Astrocyte (in vitro differentiated cells and primary cell): ENCODE measurements at places on chromosomes 3 and 15. TPM values are rescaled to one million over a fixed set of nuclear protein-coding genes. Genes with fewer than 3 reads are reported as not detected.

The POU1F1 gene
- not detected in 2 replicates for total RNA-seq

GRCh38 chr3:189406148-189406547 lies 225.0 kb upstream of the TP63 start:
- no peaks in the 10 kb centered on the region for H3K4me1 ChIP-seq
- H3K36me3 ChIP-seq, result no peaks in the 10 kb centered on the region
- no peak overlapping the region for H3K4me3 ChIP-seq

The SLC6A1 gene
- total RNA-seq, result 0.30 and 0.46 TPM in 2 replicates

DNA sequence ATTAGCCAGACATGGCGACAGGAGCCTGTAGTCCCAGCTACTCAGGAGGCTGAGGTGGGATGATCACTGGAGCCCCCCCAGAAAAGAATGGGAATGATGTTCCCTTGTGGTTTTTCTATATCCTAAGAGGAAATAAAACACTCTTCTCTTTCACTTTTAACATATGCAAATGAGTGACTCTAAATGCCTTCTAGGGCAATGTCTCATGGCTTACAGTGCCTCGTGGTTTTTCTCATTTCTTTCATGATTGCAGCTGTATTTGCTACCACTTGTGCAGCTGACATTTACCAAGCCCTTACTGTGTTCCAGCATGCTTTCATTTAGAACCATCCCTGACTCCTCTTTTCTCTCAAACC lies 26.4 kb downstream of the STOML1 start:
- H3K27me3 ChIP-seq, result no peaks in the 10 kb centered on the region
- H3K4me1 ChIP-seq, result peaks cover 13% of the 10 kb centered on the region
- no peak overlapping the region for H3K4me3 ChIP-seq
- H3K27ac ChIP-seq, result no peak overlapping the region
- H3K36me3 ChIP-seq, result no peaks in the 10 kb centered on the region
- peak; percentile 61 for DNase-seq

DNA sequence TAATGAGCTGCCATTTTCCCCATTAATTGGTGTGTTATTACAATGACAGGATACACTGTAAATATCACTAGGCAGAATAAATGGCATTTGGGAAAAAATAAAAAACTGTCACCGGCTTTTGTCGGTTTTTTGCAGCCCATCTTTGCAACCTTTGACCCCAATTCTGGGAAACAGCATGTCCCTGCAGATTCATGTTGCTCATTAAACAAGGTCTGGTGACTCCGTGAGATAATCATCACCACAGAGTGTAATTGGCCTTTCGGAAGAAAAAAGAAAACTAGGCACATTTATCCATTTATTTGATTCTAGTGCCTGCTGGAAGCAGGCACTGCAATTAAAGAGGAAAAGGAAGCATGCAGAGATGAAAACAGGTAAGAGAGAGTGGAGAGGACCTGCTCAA lies 64.5 kb downstream of the TRAT1 start:
- no peaks in the 10 kb centered on the region for H3K36me3 ChIP-seq
- H3K27me3 ChIP-seq, result no peaks in the 10 kb centered on the region
- no peaks in the 10 kb centered on the region for H3K4me1 ChIP-seq
- H3K27ac ChIP-seq, result no peak overlapping the region
- DNase-seq, result no peak

- no peaks in the 10 kb centered on the region for H3K4me1 ChIP-seq
- no peak for DNase-seq
- H3K36me3 ChIP-seq, result no peaks in the 10 kb centered on the region
Observed at GRCh38 chr3:79314962-79315361, 452.8 kb downstream of the ROBO1 start.

GRCh38 chr3:16897254-16897926 lies 12.6 kb downstream of the PLCL2 start:
- H3K36me3 ChIP-seq, result no peaks in the 10 kb centered on the region
- H3K27ac ChIP-seq, result no peak overlapping the region
- DNase-seq, result no peak
- H3K4me3 ChIP-seq, result no peak overlapping the region
- no peaks in the 10 kb centered on the region for H3K4me1 ChIP-seq
- no peaks in the 10 kb centered on the region for H3K27me3 ChIP-seq

GRCh38 chr15:51647128-51647562 lies 24.6 kb upstream of the DMXL2 start:
- peaks cover 3% of the 10 kb centered on the region for H3K4me1 ChIP-seq
- peaks cover 3% of the 10 kb centered on the region for H3K27me3 ChIP-seq
- DNase-seq, result peak; percentile 43
- H3K27ac ChIP-seq, result no peak overlapping the region
- no peak overlapping the region for H3K4me3 ChIP-seq

The RBM6 gene
- 49.0 and 53.9 TPM in 2 replicates for total RNA-seq

DNA sequence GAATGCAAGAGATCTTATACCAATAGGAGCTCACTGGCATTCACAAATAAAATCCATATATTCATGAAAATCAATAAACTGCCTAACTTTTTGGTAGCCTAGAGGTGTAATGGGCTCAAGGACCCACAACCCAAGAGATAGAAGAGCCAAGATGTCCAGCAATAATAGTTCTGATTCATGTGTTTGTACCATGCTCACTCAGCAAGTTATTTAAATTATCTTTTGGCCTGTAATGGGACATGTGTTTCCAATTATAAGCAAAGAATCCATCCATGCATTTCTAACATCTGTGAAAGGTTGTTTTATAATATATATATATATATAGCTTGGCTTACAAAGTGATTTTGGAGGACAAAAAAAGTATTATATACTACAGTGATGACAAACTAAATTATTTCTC lies 29.7 kb upstream of the SHC4 start:
- H3K27me3 ChIP-seq, result no peaks in the 10 kb centered on the region
- H3K4me3 ChIP-seq, result no peak overlapping the region
- no peaks in the 10 kb centered on the region for H3K4me1 ChIP-seq
- no peak overlapping the region for H3K27ac ChIP-seq
- DNase-seq, result no peak

DNA sequence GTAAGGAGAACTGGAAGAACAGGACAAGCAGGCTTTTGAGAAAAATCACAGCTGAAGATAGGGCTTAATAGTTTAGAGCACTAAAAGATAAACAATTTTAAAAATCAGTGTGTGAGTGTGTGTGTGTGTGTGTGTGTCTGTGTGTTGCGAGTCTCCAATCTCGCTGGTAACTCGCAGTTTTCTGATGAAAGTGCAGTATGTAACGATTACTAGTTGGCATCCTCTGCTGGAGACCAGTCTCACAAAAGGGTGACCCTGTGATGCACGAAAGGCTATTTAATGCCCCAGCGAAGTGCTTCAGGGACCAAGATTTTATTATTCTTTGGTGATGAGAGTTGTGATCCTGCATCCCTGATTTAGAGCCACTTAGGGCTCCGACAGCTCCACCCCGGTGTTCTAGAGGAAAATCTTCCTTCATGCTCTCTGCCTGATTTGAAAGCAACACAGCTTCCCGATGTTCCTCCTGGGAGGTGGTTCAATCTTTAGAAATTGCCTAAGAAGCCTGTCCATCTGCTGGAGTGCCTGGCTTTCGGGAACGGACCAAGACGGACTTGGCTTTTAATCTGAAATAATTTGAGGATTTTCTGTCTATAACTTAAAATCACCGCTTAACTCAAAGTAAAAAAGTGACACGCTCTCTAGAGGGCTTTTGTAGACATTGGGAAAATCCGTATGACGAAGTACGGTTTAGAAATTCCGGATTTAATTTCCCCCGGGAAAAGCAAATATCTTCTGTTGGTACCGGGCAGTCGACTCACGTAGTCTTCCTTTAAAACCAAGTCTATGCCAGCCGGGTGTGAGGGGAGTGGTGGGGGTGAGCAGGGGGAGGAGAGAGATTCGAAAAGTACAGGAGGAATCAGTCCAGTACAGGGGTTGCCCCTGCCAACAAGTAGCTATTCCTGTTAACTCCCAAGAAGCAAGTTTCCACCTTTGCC lies 1.1 kb upstream of the ALCAM start:
- peak; percentile 63 for DNase-seq
- peaks cover 36% of the 10 kb centered on the region for H3K4me1 ChIP-seq
- H3K36me3 ChIP-seq, result no peaks in the 10 kb centered on the region

The ISLR gene
- 1.6 and 3.6 TPM in 2 replicates for total RNA-seq

GRCh38 chr15:80920271-80920699 lies 69.3 kb downstream of the MESD start:
- no peak overlapping the region for H3K27ac ChIP-seq
- no peak overlapping the region for H3K4me3 ChIP-seq
- peaks cover under 1% of the 10 kb centered on the region for H3K4me1 ChIP-seq
- no peak for DNase-seq
- H3K27me3 ChIP-seq, result no peaks in the 10 kb centered on the region

DNA sequence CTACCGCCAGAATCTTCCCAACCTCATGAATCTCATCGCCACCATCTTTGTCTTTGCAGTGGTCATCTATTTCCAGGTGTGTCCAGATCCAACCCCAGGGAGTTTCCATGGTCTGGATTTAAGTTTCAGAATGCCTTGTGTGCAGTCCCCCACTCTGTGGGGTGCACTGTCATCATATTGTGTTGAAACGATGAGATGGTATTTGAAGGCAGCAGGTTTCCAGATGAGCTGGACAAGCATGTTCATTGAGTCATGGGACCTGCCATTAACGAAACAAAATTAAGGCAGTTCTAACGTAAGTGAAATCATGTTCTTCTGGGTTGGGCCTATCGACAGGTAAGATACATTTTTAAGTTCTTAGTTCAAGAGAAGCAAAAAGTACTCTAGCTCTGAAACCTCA lies 12.7 kb downstream of the SEC61A1 start:
- peaks cover 86% of the 10 kb centered on the region for H3K36me3 ChIP-seq
- no peaks in the 10 kb centered on the region for H3K27me3 ChIP-seq
- peaks cover 23% of the 10 kb centered on the region for H3K4me1 ChIP-seq
- H3K27ac ChIP-seq, result no peak overlapping the region
- DNase-seq, result no peak
- no peak overlapping the region for H3K4me3 ChIP-seq

GRCh38 chr3:170368921-170369320 lies 11.4 kb downstream of the SKIL start:
- DNase-seq, result no peak
- H3K4me1 ChIP-seq, result no peaks in the 10 kb centered on the region
- H3K4me3 ChIP-seq, result no peak overlapping the region
- no peaks in the 10 kb centered on the region for H3K27me3 ChIP-seq

The GREM1 gene
- 74.5 and 112 TPM in 2 replicates for total RNA-seq

- H3K27ac ChIP-seq, result peak overlapping the region; percentile 56
- peak; percentile 76 for DNase-seq
- H3K4me3 ChIP-seq, result peak overlapping the region; percentile 17
Observed at GRCh38 chr15:62742409-62743171, 300.0 kb upstream of the TPM1 start.

- no peaks in the 10 kb centered on the region for H3K4me1 ChIP-seq
- no peaks in the 10 kb centered on the region for H3K36me3 ChIP-seq
- no peaks in the 10 kb centered on the region for H3K27me3 ChIP-seq
- DNase-seq, result no peak
- no peak overlapping the region for H3K27ac ChIP-seq
- H3K4me3 ChIP-seq, result no peak overlapping the region
Observed at GRCh38 chr3:35658686-35659085, 19.4 kb downstream of the ARPP21 start.

The FAM98B gene
- 15.5 and 21.6 TPM in 2 replicates for total RNA-seq

DNA sequence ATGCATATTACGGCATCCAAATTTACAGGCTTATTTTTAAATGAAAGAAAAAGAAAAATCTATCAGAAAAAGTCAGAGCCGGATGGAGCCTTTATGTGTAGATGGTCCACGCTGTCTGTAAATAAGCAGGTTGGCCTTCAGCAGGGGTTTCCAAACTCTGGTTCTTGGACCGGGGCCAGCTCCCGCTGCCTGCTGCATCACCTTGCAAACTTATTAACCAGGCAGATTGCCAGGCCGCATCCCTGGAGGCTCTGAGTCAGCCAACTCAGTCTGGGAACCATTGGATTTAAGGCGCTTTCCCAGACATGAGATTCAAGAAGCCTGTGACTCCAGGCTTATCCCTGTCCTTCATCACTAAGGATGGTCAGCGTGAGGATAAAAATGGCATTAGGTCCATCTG lies 212.4 kb downstream of the OPA1 start:
- peak overlapping the region; percentile 21 for H3K27ac ChIP-seq
- peak; percentile 98 for DNase-seq

DNA sequence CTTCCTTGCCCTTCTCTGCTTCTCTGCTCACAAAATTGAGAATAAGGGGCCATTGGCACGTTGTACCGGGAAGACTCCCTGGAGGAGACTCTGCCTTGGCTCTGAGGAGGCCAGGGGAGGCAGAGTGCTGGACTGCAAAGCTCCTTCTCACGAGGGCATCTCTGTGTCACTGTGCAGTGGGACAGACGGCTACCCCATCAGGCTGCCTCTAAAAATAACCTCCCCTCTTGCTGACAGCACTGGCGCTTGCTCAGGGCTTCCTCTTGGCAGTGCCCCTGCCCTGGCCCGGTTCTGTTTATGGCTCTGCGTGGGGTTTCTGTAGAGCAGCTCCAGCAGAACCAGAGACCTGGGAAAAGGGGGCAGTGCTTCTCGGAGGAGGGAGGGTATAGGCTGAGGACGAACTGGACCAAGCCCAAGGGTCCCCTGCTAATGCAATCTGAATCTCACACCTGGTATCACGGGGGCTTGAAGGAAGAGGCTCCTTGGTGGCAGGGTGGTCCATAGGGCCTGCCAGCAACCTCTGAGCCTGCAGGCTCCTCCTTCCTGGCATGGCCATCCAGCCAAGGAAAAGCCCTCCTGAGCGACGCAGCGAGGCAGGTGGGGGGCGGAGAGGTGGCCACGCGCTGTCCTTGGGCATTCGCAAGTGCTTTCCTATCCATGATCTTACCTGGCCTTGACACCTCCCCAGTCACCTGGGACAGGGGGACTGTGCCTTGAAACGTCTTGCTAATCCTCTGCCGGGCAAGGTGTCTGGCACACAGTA lies 63.3 kb upstream of the TLE3 start:
- no peaks in the 10 kb centered on the region for H3K36me3 ChIP-seq
- DNase-seq, result no peak
- H3K27ac ChIP-seq, result no peak overlapping the region
- H3K4me1 ChIP-seq, result peaks cover 15% of the 10 kb centered on the region
- H3K4me3 ChIP-seq, result no peak overlapping the region

GRCh38 chr3:193229851-193230420 lies 11.1 kb upstream of the PLAAT1 start:
- H3K27me3 ChIP-seq, result no peaks in the 10 kb centered on the region
- H3K36me3 ChIP-seq, result no peaks in the 10 kb centered on the region
- no peak overlapping the region for H3K27ac ChIP-seq
- no peak overlapping the region for H3K4me3 ChIP-seq

DNA sequence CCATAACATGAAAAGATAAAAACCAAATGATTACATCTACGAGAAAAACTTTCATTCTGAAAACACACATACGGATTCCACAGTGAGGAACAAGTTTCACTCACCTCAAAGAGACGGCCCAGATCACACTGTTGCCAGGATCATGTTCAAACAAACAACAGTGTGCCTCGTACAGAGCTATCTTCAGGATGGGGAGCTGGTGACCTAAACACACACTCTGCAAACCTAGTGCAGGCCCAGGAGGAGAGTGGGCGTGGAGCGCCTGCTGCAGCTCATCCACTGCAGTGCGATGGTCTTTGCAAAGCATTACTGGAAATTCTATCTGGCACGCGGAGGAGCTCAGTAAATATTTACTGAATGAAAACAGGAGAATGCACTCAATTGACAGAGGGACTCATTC lies 38.5 kb downstream of the TAMM41 start:
- no peak overlapping the region for H3K4me3 ChIP-seq
- no peaks in the 10 kb centered on the region for H3K27me3 ChIP-seq
- H3K27ac ChIP-seq, result no peak overlapping the region

The UBAP1L gene
- total RNA-seq, result 1.8 and 1.9 TPM in 2 replicates

The DGKG gene
- 0.36 and 0.64 TPM in 2 replicates for total RNA-seq

The GASK1A gene
- 0.09 TPM in 1 of 2 replicates, not detected in the other for total RNA-seq

The NUDT16 gene
- 15.4 and 16.4 TPM in 2 replicates for total RNA-seq

The DNASE1L3 gene
- total RNA-seq, result not detected in 2 replicates

The TLR9 gene
- 0.25 and 0.36 TPM in 2 replicates for total RNA-seq

GRCh38 chr3:107055181-107055942 lies 321.9 kb upstream of the CCDC54 start:
- H3K4me3 ChIP-seq, result no peak overlapping the region
- H3K27me3 ChIP-seq, result no peaks in the 10 kb centered on the region
- no peak overlapping the region for H3K27ac ChIP-seq
- H3K4me1 ChIP-seq, result no peaks in the 10 kb centered on the region
- no peaks in the 10 kb centered on the region for H3K36me3 ChIP-seq
- DNase-seq, result no peak

The MRPS11 gene
- 49.5 and 50.7 TPM in 2 replicates for total RNA-seq
